NCI-H748 treated with DMSO at 0.1 percent for 48 hours (cell line): ENCODE measurements at places on chromosomes 16 and 17.
A peak's percentile ranks its signal among the peaks of the same experiment; 100 is the strongest.

- DNase-seq: peak; percentile 74
Observed at GRCh38 chr17:16652847-16653366, 743 bp downstream of the ZNF624 start.

- peak; percentile 42 for DNase-seq
Observed at GRCh38 chr16:67173808-67174705, 3.7 kb downstream of the NOL3 start.

DNA sequence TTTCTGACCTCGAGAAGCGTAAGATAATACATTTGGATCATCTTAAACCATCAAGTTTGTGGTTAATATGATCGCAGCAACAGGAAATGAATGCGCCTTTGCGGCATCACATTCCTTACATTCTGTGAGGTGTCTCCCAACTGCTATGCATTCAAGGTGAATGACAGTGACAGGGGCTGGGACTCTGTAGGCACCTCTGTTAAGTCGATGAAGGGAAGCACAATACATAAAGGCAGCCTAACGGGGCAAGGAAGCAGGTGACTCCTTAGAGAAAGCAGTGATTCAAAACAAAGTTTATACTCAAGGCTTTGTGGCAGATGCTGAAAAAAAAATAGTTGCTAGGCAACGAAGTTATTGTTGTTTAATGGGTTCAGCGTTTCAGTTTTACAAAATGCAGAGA lies 21.6 kb upstream of the EVPL start:
- no peak for DNase-seq

DNA sequence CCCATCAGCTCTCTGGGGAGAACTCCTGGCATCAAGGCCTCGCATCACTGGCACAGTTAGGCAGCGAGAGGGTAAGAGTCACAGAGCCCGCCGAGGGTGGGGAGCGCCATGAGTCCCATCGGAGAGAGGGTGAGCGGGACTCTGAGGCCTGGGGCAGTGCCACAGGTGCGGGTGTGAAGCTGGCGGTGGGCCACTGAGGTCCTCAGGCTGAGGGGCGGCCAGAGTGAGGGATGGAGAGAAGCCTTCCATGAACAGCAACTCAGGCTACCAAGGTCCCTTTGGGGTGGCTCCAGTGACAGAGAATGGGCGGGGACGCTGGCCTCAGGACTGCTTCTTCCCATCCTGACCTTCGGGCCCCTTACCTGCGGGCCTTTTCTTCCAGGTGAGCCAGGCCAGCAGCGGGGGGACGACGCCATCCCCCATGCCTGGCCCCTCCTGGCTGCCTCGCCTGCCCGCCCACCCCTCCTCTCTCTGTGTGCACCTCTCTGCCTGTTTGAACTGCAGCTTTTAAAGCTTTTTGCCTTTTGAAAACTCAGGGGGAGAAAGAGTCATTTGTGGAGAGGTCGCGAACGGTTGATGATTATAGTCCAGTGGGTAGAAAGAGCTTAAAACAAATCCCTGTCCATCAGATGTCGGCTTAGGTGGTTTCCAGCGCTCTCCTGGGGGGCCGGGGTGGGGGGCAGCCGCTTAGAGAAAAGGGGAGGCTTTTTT lies 149.3 kb upstream of the GSE1 start:
- DNase-seq: no peak

DNA sequence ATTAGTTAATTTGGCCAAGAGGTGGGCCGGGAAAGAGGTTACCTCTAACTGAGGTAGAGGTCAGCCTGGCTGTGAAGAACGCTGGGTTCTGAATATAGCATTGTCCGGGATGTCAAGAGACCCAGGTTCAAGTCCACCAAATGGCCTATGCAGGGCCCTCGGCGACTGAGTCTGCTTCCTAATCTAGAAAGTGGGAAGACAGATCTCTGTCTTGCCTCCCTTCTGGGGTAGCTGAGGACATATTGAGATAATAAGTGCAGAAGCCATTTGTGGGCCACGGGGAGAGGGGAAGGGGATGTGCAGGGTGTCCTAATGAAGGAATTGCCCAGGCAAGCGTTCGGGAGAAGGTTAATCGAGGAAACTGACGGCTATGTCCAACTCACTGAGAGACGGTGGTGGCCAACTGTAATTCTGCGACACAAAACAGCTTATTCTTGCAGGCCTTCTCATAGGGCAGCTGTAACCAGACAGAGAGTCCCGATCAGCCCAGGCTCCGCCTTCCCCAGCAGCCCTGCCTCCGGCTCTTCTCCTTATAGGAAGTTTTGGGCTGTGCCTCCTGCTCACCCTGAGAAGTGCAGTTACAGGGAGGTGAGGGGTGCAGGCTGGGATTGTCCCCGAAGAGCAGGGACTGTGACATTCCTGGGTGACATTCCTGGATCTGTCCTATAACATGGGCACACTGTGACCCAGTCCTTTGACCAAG lies 15.9 kb downstream of the HASPIN start:
- no peak for DNase-seq

GRCh38 chr16:997440-998051 lies 16.0 kb downstream of the SOX8 start:
- DNase-seq: no peak

- DNase-seq: no peak
Observed at GRCh38 chr17:50575581-50576210, 15.2 kb downstream of the CACNA1G start.

DNA sequence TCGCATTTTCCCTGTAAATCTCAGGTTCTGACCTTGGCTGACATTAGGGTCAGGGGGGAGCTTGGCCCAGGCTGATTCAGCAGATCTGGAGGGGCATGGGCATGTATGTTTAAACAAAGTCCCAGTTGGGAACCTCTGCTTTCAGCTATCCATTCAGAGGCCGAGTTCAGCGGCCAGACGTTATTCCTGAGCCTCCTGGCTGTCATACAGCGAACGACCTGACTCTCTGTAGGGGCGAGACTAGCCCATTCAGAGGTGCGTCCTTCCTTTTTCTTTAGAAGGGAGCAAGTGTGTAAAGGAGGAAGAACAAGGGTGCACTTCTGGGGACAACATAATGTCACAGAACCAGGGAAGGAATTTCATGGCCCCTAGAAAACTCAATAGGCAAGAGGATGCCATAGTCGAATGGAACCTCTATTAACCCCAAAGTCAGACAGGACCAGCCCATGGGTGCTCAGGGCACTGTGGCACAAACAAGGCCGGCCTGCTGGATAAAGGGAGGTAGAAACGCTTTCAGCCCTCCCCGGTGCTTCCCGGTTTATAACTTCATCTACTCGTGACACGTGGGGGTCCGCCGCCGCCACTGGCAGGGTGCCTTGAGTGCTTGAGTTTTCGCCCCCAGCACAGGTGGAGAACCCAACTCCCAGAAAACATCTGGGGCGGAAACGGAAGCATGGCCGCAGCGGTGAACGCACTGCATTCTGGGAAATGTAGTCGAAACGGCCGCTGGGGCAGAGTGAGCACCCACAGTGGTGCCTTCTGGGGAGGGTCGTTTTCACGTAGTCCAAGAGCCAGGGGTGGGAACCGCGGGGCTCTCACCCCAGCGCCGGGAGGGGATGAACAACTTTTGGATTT lies 33.2 kb upstream of the PLCG2 start:
- DNase-seq: peak; percentile 16

DNA sequence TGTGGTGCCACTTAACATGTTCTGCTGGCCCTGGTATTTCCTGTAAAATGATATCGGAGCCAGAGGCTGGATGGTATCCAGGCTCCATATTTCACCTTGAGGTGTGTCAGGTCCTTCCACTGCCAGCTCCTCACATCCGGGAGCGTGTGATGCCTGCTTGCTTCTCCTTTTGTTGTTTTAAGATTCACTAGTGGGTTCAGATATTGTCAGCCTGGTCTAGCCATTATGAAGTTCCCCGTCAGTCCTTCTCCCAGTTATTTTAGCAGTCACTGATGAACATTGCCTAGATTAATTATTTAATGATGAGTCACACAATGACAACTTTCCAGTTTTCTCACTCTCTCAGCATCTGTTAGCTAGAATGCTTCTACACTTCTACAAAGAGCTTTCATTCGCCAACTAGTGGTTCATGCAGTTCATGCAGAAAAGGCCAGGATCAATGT lies 11.3 kb downstream of the DNAAF1 start:
- no peak for DNase-seq

GRCh38 chr16:87619360-87620200 lies 17.3 kb downstream of the JPH3 start:
- DNase-seq: no peak

DNA sequence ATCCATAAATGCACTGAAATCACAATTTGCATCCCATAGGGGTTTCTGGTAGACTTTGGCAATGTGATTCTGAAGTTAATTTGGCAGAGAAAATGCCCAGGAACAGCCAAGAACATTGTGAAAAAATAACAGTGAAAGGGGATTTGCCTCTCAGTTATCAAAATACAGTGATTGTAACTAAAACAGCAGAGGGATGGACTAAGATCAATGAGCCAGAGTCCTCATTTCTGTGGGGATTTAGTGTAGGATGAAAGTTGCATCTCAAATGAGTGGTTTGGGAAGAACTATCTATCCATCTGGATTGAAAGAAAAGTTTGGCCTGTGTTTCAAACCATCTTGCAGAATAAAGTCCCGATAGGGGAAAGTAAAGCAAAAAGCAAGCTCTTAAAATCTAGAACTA lies 28.1 kb downstream of the MYBBP1A start:
- DNase-seq: no peak

- DNase-seq: no peak
Observed at GRCh38 chr17:19569785-19570543, 36.3 kb downstream of the SLC47A1 start.

DNA sequence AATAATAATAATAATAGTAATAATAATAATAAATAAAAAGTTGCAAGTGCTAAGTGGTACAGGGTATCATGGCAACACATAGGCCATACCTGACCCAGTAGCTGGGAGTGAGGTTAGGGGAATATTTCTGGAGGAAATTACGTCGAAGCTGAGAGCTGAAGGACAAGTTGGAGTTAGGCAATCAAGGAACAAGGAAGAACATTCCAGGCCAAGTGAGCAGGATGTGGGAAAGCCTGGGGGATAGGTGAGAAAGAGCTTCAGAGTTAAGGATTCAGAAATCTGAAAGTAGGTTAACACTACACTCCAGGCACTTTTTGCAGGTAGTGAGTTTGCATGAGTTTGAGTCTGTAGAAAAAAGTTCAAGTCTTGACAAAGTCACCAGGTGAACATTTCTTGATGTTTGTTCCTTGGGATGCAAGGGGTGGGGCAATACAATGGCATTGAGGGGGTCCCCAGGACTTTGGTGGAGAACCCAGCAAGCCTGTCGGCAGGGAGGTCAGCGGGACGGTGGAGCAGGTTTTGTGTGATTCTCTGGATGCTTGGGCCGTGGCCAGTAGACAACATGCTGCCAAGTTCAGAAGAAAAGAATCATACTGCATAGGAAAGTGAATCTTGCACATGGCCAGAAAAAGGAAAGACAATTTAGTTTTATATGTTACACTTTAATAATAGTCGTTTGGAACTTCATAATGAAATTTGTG lies 27.7 kb upstream of the MPHOSPH6 start:
- DNase-seq: no peak

GRCh38 chr17:10739386-10739785 lies 9.6 kb upstream of the TMEM220 start:
- DNase-seq: no peak

GRCh38 chr16:51326131-51326856 lies 175.2 kb upstream of the SALL1 start:
- no peak for DNase-seq

DNA sequence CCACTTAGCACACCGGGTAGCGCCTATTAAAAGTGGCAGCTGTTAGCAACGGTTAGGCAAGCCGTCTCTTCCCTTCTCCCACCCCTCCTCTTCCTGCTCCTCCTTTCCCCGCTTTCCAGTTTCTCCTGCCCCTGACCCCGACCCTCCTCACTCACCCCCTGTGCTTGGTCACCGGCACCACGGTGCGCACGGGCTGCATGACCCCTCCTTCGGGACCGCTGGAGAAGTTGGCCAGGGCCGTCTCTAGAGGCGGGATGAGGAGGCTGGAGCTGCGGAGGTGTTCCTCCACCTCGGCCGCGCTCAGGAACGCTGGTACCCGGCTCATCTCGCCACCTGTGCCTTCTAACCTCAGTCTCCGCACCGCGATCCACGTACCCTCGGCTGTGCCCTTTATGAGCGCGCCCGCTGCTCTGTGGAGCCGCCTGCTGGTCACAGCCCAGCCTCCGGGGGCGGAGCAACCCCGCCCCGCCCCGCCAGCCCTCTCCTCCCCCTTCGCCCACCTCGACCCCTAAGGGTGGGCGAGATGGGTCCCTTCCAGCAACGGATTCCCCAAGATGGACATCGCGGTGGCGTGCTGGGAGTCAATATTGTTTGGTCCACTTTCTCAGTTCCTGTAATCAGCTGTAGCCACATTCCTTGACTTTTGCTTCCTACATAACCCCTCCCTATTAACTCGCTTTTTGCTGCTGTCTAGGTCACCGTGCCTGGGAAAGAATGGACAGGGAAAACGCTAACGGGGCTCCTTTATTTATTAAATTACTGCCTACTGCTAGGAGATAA lies at the start of gene CRYM:
Gene CRYM (minus strand): TSS at position 364 of the 780 bp plus-strand sequence. CDS start 39 bp downstream, at position 325.
- DNase-seq: peak; percentile 34

DNA sequence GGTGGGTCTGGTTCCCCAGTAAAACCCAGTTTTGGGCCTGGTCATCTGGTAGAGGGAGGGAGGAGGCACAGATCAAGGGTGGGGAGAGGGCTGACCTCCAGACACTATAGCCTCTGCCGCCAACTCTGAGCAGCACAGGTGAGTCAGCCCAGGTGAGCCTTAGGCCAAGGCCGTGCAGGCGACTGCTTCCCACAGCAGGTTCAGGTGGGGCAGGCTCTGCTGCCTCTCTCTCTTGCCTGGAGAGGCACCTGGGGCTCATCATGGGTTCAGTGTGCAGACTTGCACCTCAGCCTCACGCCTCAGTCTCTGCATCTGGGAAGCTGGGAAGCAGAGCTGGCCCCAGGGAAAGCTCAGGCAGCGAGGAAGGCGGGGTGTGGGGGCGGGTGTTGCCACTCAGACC lies 37.8 kb upstream of the IL34 start:
- DNase-seq: no peak

- DNase-seq: no peak
Observed at GRCh38 chr16:89482150-89482816, 8.1 kb downstream of the ANKRD11 start.

DNA sequence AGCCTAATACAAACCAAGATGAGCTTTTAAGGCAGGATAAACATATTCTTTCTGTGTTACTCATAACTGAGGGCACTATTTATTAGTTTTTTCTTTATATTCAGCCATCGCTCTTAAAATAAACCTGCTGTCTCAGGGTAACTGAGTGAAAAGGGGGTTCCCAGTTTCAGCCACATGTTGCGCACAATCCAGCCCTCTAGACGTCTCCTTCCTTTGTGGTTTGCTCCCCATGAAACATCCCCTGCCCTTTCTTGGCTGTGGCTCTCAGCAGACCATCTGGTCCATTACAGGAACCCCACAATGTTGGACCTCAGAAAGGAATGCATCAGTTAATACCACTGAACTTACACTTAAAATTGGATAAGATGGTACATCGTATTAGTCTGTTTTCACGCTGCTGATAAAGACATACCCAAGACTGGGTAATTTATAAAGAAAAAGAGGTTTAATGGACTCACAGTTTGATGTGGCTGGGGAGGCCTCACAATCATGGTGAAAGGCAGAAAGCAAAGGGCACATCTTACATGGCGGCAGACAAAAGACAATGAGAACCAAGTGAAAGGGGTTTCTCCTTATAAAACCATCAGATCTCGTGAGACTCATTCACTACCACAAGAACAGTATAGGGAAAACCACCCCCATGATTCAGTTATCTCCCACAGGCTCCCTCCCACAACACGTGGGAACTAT lies 12.6 kb upstream of the IL21R start:
- no peak for DNase-seq
